ENCODE measurements at places on chromosomes 3 and 15. TPM values are rescaled to one million over a fixed set of nuclear protein-coding genes. Genes with fewer than 3 reads are reported as not detected.
A peak's percentile ranks its signal among the peaks of the same experiment; 100 is the strongest.

DNA sequence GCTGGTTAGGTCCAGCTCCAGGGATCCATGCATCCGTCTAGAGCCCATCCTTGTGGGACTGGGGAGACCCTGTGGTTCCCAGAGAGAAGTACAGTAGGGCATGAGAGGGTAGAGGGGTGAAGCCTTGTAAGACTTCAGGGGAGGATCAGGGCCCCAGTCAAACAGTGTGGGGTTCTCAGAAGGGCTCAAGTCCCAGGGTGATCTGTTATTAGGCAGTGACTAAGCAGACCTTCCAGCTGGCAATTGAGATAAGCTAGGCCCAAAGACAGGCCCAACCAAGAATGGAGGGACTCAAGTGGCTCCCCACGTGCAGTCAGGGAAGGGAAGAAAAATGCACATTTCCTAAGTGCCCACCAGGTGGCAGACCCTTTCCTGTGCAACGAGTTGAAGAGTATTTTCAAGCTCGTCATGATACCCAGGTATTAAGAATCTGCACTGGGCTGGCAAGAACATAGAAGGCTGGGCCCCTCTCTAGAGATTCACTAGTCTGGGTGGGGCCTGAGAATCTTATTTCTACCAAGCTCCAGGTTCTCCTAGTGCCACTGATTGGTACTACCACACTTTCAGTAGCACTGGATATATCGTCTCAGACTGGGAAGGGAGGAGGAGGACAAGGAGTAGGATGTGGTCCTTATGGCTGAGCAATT, 240.8 kb downstream of the NR1D2 start:
- DNase-seq: no peak

DNA sequence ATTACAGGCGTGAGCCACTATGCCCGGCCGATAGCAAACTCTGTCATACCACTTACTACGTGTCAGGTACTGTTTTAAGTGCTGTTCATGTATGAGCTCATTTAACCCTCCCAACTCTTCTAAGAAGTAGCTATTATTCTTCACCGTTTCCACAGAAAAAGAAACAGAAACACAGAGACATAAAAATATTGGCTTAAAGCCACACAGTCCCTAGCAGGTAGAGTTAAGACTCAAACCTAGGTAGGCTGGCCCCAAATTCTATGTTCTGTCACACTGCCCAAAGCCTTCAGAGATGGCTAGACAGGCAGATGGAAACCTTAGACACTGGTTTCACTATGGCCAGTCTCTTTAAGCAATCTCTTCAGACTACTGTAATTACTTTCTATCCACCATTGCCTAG, 149.8 kb upstream of the KCNMB2 start:
- no peak for DNase-seq

- DNase-seq: no peak
Measured at GRCh38 chr3:143103652-143104051, 15.9 kb upstream of the CHST2 start.

DNA sequence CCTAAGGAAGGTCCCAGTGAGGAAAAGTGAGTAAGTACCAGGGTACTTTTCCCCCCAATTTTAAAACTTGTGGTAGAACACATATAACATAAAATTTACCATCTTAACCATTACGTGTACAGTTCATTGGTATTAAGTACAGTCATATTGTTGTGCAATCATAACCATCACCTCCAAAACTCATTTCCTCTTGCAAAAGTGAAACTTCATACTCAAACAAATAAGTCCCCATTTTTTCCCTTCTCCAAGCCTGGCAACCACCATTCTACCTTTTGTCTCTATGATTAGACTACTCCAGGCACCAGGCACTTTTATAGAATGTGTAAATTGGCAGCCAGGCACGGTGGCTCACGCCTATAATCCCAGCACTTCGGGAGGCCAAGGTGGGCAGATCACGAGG, 12.2 kb downstream of the PRC1 start:
- DNase-seq: no peak

DNA sequence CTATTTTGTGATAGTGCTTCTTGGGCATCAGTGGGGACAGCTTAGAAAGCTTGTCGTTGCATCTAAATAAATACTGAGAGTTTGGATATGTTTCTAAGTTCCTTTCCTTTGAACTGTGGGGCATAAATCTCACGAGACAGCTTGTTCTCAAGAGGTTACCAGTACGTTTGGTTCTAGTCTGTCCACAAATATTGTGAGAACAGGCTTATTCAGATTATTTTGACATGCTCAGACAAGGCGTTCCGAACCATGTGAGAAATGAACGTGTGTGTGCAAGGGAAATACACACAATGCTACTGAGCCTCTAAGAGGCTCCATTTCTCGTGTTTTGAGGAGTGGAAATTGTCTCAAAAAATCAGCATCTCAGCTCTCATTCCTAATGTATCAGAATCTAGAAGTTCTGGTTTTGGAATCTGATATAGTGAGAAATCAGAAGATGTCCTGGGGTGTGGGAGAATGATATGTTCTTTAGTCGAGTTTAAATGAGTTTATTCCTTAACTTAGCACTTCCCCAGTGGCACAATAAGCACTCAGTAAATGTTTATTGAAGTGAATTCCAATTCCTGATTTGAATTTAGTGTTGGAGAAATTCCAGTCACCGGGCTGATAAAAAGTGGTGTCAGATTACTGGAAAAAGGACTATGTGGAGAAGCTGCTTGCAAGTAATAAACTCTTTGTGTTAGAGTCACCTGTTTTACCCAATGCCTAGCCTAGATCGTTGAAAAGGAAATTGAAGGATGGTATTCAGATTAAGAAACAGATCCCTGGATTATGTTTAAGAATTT, 481.5 kb downstream of the LPP start:
- DNase-seq: no peak

DNA sequence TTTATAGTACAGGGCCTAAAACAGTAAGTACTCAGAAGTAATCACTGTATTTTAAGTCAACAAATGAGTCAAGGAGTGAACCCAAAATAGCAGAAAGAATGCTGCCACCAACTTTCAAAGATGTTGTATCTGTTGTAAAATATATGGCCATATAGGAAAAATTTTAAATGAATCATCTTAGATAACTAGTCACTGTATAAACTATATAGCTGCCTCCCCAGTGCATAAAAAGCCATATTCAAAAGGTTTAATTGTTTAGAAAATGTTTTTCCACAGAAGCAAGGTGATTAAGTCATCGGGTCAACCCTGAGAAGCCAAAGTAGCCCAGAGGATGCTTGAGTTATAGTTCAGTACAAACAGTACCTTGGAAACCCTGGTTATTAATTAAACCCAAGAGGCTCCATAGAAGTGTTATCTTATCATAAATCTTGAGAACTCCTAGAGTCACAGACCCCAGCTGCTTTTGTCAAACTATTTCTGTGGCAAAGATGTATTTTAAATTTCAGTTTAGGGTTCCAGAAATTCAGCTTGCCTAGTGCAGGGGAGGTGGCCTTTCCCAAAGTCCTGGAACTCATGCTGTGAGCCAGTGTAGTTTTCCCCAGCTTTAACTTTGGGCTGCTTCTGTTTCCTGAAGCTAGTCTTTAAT, 39.2 kb downstream of the MBNL1 start:
- no peak for DNase-seq

DNA sequence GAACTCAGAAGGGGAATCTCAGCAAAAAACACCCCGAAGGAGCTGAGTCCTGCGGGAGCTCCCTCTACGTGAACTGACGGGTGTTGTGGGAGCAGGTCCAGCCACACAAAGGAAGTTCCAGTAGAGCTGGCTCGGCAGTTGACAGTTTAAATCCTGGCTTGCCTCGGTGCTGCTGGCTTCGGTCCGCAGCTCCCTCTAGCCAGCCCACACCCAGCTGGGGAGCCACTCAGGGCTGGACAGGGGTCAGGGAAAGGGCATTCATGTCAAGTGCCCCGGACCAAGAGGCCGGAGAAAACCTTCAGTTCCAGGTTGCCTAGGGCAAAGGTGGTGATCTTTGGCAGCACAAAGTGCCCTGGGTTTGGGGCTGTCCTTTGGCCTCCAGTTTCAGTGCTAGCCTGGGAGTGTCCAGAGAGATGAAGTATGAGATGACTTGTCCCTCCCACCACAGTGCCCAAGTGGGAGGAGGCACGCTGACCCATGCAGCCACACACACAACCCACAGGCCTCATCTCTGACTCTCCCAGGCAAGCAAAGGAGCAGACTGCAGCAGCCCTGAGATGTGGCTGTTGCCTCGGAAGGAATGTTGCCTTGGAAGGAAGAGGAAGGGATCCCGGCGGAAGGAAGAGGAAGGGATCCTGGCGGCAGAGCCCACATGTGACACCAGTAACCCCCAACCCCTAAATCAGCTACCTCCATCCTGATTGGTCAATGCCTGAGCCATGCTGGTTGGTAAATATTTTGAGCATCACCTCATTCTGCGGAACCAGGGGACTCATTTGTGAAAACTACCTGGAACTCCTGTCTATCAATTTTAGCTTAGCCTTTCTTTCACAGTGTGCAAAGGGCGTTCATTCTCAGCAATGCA, 13.9 kb upstream of the ANPEP start:
- DNase-seq: peak; percentile 91

Gene CHST13
- 0.86 TPM for total RNA-seq

Gene DAZL
- not detected for total RNA-seq

Gene XIRP1
- total RNA-seq: 0.23 TPM

Gene LRRIQ4
- total RNA-seq: not detected

All from posterior vena cava (tissue), 2 donors.